ENCODE measurements at places on chromosomes 2 and 18.

DNA sequence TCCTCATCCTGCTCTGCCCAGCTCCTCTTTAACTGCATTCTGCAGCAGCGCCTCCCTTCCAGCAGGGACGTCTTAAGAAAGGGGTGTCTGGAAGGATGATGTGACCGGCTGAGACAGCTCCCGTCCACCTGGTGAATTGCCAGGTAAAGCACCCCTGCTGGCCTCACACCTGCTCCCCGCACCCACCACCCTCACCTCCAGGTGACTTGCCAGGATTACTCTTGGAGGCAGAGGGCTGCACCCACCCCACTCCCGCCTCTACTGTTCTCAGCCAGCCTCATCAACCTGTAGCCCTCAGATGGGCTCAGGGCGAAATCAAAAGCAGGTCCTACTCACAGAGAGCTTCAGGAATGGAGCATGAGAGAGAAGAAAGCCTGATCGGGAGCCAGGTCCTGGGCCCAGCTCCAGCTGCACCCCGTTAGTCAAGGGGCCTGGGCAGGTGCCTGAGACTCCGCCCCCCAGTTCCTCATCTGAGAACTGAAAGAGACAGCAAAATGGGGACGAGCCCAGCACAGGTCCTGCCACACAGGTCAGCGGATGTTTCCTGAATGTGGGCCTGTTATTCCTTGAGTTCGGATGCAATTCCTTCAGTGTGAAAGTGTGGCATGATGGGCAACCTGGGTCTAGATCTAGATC, 5.6 kb downstream of the ADRA2B start:
- no peak for DNase-seq

DNA sequence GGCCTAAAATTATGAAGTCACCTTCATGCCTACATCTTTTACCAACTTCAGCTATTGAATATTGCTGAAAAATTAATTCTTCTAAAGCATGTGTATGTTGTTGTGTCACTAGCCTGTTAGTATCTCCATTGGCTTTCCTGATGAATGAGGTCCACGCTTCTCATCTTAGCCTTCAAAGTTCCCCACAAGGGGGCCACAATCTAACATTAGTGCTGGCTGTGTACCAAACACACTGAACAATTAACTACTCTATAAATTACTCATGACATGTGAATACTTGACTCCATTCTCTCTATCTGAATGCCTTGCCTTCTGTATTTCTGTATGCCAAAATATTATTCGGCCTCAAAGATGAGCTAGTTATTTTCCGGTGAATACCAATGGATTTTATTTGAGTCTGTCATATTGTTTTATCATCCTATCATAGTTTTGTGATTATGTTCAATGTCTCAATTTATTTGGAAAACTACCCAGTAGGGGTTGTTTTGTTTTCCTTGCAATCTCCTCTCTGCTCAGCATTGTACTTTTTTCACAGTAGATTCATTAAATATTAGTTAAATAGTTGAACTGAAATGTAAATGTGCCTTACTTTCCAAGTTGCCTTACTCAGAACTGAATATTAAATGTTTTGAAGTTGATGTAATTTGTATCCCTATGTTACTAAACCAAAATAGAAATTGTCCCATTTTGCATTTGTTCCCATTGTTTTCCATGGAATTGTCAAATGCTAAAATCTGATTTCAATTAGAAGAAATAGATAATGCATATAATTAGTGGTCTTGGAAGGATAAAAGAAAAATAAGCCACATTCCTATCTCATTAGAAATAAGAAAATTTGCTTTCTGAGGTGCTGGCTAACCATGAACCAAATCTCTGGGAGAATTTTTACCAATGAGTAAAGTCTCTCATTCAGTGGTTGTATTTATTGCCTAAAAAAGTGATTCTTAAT, 208.4 kb upstream of the COL3A1 start:
- no peak for DNase-seq

DNA sequence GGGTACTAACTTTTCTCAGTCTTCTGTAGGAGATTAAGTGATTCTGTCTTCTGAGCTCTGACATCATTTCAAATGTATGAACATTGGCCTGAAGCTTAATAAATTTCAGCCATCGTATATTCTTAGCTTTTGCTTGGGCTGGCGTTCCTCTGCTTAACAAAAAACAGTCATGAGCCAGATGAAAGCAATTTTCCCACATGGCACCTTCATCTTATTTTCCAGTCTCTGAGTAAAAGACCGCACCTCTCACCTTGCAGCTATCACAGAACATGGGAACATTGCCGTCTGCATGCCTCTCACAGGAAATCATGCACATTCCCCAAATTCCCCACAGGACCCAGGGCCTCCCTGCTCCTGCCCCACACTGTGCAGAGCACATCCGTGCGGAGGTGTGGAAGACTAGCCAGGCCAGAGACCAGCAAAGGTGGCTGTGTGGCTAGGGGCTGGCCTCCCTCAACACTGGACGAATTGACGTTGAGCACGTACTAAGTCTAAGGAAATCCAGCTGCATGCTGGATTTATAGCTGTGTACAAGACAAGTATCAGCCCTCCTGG, 531.8 kb upstream of the ID2 start:
- no peak for DNase-seq

DNA sequence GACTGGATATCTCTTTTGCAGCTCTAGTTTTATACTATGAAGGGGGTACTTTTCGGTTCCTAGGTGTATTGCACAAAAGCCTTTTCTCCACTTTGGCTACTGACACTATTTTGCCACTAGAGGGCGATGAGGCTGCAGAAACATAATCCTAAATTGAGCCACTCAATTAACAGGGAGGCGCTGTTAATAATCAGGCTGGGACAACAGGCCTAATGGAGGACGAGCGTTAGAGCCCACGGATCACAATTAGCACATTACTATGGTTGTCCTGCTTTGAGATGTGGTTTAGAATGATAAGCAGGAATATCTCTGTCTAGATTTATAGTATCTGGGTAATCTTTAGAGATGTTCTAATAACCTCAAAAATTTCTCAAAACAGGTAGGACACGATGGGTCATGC, 62.2 kb upstream of the PMAIP1 start:
- peak; percentile 19 for DNase-seq

DNA sequence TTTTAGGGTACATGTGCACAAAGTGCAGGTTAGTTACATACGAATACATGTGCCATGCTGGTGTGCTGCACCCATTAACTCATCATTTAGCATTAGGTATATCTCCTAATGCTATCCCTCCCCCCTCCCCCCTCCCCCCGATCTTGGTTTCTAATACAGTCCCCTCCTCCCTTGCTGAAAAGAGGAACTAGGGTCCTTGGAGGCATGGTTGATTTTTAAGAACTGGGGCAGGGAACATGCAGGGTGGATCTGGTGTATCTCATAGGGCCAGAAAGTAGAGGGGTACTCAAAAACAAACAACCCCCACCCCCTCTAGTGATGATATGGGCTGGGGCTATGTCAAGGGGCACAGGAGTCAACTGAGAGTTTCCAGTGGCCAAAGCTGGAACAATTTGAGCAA, 153.4 kb downstream of the UBR3 start:
- DNase-seq: no peak

DNA sequence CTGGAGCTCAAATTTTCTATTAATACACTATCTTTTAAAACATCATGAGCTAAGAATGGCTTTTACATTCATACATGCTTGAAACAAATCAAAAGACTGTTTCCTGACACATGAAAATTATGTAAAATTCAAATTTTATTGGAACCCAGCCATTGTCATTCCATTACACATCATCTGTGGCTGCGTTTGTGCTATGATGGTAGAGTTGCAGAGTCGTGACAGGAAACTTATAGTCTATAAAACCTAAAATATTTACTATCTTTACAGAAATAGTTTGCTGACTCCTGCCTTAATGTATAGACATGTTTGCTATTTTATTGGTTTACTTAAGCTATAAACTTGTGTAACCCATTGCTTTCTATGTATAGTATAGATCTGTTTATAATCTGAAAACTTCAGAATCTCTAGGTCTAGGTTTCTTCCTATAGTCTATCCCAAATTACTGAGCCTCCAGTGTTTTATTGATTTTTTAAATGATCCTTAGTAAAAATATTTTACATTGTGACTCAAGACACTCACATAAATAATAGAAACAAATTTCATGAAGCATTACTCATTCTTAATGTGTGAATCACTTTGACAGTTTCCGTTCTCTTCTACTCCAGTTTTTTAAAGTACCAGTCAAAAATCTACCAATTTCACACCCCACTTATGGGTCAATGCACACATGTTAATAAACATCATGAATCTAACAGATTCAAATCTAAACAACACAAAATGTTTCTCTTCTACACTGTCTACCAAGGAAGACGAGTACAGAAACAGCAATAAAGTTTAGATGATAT, 26.4 kb upstream of the MRPL19 start:
- DNase-seq: no peak

DNA sequence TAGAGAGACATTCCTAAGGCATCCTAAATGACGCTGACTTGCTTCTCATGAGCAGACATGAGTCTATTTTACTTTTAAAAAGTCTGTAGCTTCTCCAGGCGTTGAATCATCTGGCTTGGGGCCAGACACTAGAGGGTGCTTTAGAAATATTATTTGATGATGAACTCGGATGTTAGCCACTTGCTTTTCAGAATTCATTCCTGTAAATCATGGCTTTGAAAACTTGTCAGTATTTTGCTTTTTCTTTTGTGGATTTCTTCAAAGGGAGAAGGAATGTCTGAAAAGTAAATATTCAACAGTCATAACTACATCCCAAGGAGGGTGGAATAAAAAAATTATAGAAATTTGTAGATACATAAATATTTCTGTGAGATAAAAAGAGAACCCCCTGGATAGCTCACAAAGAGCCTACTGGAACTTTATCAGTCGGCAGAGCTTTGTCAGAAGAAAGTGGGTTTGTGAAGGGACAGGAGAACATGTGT, 370.8 kb downstream of the OSR1 start:
- DNase-seq: no peak

- no peak for DNase-seq
Measured at GRCh38 chr2:10303694-10304378, 1.1 kb downstream of the HPCAL1 start.

- no peak for DNase-seq
Measured at GRCh38 chr2:17084877-17085276, 419.2 kb upstream of the CYRIA start.

Measured in activated CD4-positive, alpha-beta T cell treated with anti-CD3 and anti-CD28 coated beads for 1 hour (primary cell).